ENCODE measurements at places on chromosomes 6 and 20.

- no peak for DNase-seq
Measured at GRCh38 chr6:39965751-39966150, 31.5 kb upstream of the MOCS1 start.

DNA sequence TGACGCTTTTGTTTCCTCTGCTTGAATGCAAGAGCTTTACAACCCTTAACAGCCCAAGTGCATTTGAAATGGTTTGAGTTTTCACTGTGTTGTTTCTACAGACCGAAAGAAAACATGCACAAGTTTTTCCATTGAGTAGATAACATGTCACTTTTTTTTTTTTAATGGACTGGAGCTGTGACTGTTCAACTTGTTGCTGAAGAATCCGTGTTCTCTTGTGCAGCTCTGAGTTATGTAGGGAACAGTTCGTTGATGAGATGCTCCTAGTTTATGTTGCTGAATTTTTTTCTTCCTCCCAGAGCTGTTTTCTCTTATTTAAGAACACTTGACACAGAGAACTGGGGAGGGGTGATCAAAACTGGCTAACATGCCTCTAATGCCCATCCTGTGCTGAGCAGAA lies 89.3 kb downstream of the DTD1 start:
- DNase-seq = no peak

DNA sequence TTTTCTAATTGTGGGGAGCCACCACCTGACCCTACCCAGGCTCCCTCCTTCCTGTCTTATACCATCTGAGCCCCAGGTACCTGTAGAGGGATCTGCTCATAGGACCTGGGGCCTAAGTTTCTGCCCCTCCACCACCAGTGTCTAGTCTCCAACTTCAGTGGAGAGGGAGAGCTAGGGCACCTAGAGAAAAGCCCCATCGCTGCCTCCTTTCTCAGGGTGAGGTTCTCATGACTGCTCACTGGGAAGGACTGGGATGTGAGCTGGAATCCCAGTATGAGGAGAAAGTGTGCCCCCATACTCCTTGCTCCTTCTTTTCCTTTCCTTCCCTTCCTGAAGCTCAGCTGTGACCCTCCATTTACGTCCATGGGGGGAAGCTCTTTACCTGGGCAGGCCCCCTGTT lies 231.6 kb downstream of the LRFN2 start:
- DNase-seq = no peak

- DNase-seq = no peak
Measured at GRCh38 chr20:14495066-14495465, 157.7 kb upstream of the FLRT3 start.

GRCh38 chr6:119024111-119024510 lies 54.4 kb downstream of the FAM184A start:
- DNase-seq = no peak

DNA sequence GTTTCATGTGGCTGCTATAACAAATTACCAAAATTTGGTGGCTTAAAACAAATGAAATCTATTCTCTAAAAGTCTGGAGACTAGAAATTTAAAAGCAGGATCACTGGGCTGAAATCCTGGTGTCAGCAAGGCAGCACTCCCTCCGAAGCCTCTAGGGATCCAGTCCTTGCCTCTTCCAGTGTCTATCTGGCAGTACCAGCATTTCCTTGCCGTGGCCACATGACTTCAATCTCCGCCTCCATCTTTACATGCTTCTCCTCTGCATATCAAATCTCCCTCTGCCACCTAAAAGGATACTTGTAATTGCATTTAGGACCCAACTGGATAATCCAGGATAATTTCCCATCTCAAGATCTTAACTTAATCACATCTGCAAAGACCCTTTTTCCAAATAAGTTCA lies 30.2 kb downstream of the ARHGAP18 start:
- no peak for DNase-seq

DNA sequence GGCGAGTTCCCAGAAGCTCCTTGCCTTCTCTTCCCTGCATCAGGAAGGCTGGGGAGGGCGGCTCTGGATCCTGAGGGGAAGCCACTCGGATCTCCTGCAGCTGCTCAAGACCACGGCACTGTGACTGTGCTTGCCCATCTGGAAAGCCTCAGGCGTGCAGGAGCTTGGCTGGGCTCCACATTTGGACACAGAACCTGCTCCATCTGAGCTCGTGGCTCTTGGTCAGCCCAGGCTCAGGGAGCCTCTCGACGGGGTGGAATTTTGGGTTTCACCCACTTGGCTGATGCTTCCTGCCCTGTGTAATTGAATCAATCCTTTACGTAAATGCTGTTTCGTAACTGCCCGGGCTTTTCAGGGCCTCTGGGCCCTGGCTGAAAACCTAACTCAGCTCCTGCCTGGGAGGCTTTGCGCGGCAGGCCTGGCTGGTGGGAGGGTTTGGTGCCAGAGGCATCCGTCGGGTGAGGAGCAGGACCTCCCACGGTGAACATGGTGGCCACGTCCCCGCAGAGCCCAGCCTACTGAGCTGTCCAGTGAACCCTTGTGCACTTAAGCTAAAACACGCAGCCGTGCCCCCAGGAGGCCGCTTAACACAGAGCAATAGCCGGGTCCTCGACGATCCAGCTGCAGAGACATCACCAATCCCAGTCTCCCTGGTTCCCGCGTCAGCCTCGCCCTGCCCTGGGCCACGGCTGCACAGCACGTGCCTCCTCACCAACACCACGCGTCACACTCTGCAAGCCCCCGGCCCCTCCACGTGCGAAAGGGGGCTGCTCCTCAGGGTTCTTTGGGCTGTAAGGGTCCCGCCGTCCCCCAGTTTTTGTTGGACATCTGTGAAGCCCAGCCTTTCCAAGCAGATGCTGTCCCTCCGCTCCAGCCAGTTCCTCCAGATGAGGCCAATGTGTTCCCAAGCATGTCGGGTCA lies 241.0 kb downstream of the DLL1 start:
- DNase-seq = no peak

GRCh38 chr6:161272635-161273273 lies 1.1 kb downstream of the AGPAT4 start:
- no peak for DNase-seq

DNA sequence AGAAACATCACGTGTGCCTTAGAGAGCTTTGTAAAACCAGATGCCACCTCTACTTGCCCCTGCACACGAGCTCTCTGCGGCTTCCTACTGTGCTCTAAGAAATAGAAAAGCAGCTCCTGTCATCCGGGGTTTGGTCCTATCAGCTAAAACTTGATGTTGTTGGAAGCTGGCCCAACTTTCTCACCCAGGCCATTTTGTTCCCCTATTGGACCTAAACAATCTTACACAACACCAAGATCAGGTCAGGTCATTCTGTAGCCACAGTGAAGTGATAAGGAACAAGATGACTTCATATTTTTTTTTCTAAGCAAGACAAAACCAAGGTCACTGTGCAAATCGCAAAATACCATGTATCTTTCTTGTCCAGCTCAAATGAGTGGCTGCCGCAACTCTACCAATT lies 486.0 kb downstream of the PTPRT start:
- DNase-seq = no peak

DNA sequence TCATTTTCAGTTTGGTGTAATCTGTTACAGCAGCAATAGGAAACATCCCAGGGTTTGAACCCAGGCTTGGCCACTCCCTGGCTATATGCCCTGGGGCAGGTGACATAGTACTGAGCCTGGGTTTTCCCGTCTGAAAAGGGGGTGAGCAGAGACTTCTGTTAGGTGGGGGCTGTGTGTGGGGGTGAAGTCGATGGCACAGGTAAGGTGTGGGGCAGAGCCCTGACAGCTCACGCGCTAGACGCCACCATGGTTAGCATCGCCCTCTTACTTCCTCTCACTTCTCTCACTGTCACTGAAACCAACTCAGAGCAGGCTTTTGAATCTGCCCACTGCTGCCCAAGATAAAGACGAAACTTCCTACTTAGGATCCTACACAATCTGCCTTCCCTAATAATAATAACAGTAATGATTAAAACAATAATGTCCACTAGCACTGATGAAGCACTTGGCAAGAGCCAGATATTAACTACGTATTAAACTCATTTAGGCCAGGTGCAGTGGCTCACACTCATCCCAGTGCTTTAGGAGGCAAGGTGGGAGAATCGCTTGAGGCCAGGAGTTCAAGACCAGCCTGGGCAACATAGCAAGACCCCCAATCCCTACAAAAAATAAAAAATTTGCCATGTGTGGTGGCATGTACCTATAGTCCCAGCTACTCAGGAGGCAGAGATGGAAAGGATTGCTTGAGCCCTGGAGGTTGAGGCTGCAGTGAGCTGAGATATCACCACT lies 117.9 kb upstream of the PTPN1 start:
- DNase-seq = no peak

DNA sequence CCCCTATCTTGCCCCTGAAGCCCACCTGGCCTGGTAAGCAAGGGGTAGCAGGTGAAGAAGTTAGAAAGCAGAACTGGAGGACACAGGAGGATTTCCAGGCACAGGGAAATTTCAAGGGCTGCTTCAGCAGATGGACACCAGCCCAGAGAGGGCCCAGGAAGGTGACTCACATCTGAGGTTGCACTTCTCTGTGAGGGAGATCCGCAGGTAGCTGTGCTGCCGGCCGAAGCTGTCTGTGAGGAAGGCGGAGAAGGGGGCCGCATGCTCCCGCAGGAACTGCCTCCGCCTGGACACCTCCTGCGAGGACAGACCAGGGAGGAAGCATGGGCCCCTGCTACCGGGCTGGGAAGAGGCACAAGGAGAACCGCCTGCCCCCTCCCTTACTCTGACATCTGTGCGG lies 7.1 kb downstream of the MOCS1 start:
- DNase-seq = no peak

GRCh38 chr6:57243954-57244353 lies 21.8 kb upstream of the RAB23 start:
- no peak for DNase-seq

- DNase-seq = no peak
Measured at GRCh38 chr6:2940010-2940850, 31.1 kb downstream of the SERPINB6 start.

DNA sequence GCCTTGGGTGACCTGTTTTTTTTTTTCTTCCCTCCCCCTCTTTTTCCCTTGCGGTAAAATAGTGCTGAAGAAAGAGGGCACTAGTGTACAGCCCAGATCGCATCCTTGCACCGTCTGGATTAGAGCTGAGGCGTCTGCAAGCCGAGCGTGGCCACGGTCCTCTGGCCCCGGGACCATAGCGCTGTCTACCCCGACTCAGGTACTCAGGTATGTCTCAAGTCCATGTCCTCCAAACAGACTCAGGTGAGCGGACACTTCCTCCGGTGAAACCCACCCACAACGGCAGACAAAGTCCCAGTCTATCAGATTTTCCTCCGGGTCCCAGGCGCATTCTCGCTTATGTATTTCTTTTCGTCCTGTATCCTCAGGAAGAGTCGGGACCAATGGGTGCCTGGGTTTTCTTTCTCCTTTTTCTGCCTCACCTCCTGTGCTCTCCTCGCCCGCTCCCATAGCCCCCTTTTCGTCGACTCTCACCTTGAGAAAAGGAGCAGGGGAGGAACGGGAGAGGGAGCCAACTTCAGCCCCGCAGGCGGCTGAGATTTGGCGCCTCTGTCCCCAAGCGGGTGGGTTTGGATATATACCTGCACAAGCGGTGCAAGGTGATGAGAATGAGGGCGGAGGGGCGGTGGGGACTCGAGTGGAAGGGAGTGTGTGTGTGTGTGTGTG lies 1.1 kb upstream of the GRM1 start:
- DNase-seq = peak; percentile 58

- no peak for DNase-seq
Measured at GRCh38 chr20:49854190-49854875, 41.7 kb downstream of the SLC9A8 start.

GRCh38 chr6:34656378-34657036 lies 40.1 kb downstream of the ILRUN start:
- DNase-seq = no peak

DNA sequence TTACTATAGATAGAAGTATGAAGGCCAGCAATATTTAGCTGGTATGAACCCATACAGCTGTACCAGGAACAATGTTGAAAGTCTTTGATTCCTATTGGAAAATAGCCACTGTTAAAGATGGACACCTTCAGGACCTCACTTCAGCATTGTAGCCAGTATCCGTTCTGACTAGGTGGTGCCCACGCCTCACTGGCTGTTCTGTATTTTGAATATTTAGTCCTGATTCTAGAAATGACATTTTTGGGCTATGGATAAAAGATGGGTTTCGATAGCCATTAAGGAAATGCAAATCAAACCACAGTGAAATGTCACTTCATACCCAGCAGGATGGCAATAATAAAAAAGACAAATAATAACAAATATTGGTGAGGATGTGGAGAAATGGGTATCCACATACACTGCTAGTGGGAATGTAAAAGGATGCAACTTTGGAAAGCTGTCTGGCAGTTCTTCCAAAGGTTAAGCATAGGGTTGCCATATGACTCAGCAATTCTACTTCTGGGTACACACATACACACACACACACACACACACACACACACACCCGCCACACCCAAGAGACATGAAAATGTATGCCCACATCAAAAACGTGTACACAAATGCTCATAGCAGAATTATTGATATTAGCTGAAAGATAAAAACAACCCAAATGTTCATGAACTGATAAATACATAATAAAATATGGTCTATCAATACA lies 56.8 kb downstream of the UTRN start:
- DNase-seq = no peak

GRCh38 chr20:21053002-21053762 lies 53.0 kb downstream of the LINC00237 start:
- DNase-seq = peak; percentile 68

DNA sequence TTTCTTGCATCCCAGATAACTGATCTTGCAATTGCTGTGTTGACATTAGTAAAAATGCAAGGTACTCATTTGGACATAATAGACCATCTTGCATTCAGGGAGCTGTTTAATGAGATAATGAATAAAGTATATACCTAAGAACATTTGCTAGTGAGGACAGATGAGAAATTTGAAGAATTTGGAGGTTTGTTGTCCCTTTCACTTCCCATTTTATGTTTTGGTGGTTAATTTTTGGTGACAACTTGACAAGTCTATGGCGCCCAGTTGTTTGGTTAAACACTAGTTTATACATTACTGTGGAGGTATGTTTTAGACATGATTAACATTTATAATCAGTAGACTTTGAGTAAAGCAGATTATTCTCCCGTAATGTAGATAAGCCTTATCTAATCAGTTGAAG lies 300.2 kb upstream of the SYNCRIP start:
- no peak for DNase-seq

DNA sequence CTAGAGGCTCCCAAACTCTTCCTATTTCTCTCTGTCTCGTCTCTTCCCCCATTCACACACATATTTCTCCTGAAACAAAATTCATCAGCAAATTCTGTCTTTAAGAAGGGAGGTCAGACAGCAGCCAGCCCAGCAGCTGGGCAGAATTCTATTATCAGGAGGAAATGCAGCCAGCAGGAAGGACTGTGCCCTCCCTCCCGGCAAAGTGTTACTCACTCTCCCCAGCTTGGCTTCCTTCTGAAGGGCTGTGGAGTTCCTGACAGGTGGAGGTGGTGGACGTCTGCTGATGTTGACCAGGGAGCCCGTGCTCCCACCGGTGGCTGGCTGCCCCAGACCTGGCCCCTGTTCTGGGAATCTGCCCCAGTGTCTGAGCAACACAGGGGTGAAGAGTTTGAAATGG lies 37.3 kb downstream of the KCNB1 start:
- no peak for DNase-seq

Data from head of caudate nucleus (tissue), 42 donors.